ENCODE measurements at places on chromosomes 12 and 14. TPM values are rescaled to one million over a fixed set of nuclear protein-coding genes. Genes with fewer than 3 reads are reported as not detected.

DNA sequence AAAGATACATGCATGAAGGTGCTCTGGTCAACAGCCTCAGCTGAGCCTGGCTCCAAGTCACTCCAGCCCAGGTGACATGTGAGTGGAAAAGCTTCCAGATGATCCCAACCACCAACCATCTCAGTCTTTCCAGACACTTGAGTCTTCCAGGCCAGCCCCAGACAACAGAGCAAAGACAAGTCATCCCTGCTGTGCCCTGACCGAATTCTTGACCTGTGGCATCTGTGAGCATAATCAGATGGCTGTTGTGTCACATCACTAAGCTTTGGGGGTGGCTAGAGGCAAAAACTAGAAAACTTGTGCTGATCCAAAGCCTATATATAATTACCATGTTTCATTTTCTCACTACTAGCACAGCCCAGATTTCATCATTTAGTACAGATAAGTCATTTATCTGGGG, 50.8 kb upstream of the ISM2 start:
- DNase-seq: no peak

DNA sequence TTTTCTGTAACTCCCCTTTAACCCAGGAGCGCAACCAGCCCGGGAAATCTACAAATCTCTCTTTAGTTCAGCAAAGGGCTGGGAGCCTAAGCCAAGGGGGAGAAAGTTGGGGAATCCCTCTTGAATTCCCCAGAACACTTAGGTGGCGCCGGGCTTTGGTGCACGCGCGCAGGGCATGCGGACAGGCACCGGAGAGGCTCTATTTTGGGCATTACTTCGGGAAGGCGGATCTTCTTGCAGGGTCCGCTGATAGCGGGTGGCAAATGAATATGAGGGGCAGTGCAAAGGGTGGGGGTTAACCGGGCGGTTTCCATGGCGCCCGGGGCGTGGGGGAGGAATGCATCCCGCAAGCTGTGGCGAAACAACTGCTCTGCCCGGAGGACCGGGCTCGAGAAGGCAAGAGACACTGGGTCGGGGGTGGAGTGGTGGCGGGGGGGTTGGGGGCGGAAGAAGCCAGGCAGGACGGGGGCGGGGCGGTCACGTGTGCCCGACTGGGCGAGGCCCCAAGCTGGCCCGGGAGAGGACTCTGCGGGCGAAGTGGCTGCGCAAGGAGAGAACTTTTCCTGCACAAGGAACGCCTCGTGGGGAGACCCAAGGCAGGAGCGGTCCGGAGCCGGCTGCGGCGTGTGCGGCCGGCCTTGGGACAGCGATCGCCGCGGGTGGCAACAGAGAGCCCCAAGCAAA, at the start of gene FLVCR2:
Gene FLVCR2 (plus strand): TSS at position 519 of the 684 bp plus-strand sequence. CDS start 353 bp downstream, outside the sequence.
- DNase-seq: peak; percentile 93

- DNase-seq: no peak
These were observed 19.5 kb upstream of the FZD10 start for GRCh38 chr12:130142736-130143135.

Gene FLRT2
- polyA plus RNA-seq: 15.3 TPM

Data from adrenal gland (tissue), 19 donors.